ENCODE measurements at places on chromosomes 3 and 15.

DNA sequence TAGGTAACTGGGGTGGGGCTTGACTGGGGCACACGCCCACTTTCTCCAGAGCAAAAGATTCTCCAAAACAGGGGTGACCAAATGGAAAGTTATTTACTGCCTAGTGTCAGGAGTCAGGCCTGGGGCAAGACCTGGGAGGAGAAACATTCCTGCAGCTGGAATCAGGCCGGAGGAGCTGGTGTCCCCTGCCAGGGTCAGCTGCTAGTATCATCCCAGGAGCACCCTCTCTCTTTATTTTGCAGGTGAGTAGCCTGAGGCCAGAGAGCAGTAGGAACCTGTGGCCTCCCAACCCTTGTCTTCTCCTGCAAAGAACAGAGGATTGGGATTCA is 32.9 kb downstream of the DNAJB8 start:
- DNase-seq, result no peak

DNA sequence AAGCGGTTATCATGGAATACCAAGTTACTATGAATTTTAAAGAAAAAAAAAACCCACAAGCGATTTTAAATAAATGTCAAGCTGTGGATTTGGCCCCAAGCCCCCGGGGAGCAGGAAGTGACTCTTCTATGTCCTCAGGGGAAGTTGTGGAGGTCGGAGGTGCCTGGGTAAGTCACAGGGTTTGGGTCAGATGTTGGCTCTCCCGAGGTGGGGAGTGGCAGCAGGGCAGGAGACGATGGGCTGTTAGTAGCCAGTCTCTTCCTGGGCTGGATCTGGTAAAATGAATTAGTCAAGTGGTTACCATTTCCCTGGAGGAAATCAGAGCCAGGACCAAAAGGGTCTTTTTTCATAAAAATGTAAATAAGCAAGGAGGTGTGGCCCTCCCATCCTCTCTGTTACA is 316.7 kb downstream of the TLE3 start:
- DNase-seq, result no peak

GRCh38 chr3:16419640-16420241 is 93.8 kb downstream of the RFTN1 start:
- no peak for DNase-seq

DNA sequence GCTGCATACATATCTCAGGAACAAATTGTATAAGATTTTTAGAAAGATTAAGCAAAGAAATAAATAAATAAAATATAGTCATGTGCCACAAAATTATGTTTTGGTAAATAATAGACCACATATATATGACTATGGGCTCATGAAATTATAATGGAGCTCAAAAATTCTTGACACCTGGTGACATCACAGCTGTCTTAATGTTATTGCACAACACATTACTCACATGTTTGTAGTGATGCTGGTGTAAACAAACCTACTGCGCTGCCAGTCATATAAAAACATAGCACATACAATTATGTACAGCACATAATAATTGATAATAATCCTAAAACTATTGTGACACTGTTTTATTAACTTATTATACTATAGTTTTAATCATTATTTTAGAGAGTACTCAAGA is 1159.1 kb downstream of the SI start:
- no peak for DNase-seq

- no peak for DNase-seq
Observed at GRCh38 chr15:69857686-69858391, 239.9 kb downstream of the TLE3 start.

DNA sequence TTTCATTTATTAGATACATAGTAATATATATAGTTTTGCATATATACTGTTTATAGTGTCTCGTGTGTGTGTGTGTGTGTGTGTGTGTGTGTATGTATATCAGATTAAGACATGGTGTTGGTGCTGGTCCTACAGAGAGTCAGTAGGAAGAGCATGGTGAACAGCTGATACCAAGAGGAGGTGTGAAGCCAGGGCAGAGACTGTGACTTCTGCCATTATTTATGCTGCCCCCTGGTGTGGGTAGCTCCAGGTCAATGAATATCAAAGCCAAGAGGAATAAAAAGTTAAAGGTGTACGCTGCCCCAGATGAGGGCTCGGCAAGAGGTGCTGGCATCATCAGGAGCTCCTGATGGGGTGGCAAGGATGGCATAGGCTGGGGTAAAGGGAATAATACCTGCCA is 299.5 kb upstream of the RASGRP1 start:
- DNase-seq, result no peak

DNA sequence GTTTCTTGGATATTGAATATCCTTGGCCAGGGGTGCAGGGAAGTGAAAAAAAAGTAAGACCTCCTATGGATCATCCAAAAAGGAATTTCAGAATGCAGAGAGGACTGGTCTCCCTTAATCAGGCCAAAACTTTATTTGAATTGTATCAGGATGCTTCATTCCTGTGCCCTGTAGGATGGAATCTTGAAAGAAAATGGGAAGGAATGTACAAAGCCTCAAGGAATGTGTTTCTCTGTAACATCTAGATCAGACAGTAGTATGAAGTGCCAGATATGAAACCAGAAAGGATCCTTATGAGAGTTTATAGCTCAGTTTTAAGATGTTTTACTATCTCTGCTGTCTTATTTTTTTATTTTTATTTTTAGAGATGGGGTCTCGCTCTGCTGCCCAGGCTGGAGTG is 6.5 kb upstream of the GSK3B start:
- DNase-seq, result no peak

- no peak for DNase-seq
Observed at GRCh38 chr3:156148946-156149381, 28.6 kb downstream of the KCNAB1 start.

GRCh38 chr3:162865466-162865865 is 1368.9 kb downstream of the OTOL1 start:
- no peak for DNase-seq

- no peak for DNase-seq
Observed at GRCh38 chr15:100781961-100782530, 97.6 kb upstream of the ALDH1A3 start.

DNA sequence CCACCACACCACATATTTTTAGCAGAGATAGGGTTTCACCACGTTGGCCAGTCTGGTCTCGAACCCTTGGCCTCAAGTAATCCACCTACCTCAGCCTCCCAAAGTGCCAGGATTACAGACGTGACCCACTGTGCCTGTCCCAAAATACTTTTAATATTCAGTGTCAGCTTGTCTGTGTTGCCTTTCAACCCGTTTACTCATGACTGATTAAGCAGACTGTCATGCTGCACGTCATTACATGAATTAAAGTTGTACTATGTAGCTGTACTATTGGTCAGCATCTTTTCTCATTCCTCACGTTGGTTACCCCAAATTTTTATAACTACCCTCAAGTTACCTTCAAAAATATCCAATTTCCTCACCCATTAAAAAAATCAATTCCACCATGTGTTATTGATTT is 48.7 kb upstream of the GADL1 start:
- DNase-seq, result no peak

DNA sequence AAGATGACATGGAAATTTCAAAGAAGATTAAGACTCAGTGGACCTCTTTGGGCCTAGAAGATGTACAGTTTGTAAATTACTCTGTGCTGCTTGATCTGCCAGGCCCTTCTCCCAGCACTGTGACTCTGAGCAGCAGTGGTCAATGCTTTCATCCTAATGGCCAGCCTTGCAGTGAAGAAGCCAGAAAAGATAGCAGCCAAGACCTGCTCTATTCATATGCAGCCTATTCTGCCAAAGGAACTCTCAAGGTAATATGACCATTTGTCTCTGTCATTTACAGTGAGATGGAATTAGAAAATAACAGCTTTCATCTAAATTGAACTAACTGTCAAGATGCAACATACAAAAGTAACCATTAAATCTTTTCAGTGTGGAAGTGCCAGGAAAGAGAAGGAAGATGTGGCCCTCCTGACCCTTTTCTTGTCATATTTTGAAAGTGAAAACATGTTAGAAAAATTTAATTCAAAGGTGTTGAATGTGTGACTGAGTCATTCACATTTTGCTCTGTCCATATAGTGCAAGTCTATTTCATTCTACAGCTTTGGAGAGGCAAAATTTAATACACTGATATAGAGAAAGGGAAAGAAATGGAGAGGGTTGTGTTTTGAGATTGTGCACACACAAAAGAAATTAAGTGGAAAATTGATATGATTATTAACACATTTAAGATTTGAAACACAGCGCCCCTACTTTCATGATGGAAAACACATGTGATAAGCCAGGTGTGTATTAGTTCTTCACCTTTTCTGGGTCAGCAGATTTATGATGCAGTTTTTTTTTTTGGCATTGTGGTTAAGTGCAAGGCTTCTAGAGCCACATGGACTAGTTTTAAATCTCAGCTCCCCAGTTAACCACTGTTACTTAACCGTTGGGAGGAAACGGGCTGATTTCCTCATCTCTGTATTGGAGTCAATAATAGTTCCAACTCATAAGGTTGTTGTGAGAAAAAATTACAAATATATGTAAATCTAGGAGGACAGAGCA is 375.1 kb downstream of the NAALADL2 start:
- DNase-seq, result no peak

GRCh38 chr3:160953686-160954085 is 151.5 kb downstream of the B3GALNT1 start:
- DNase-seq, result no peak

DNA sequence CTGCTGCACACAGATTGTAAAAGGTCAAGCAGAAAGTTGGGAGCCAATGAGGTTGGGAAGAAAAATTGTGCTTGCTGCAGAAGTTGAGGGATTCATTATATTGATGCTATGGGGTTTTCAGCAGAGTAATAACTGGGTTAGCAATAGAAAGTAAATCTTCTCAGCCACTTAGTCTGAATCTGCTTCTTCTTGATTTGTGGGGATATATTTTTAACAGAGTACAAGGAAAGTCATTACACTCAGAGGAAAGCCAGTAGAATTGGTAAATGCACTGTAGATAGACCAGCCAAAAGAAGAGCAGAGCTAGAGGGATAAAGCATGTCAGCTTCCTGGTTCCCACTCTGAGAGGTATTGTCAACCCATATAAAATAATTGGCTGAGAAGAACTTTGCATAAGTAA is 663.6 kb downstream of the NLGN1 start:
- DNase-seq, result no peak

GRCh38 chr3:124788254-124788745 is 58.0 kb downstream of the UMPS start:
- DNase-seq, result no peak

DNA sequence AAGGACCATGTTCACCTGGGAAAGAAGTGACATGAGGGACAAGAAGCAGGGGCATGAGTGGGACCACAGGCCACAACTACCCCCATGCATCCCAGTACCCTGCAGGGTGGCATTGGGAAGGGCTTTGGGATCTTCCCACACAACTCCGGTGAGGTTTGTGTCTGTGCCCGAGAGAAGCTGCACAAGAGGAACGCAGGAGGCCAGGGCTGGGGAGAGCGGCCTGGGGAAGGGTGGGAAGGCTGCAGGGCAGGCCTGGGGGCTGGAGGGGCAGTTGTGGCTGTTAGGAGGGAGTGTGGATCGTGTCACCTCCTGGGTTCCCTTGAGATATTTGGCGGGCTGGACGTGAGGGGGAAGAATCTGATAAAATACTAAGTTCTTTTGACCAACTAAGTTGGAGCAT is 25.3 kb upstream of the MFSD1 start:
- no peak for DNase-seq

- no peak for DNase-seq
Observed at GRCh38 chr3:65196663-65197062, 508.9 kb upstream of the ADAMTS9 start.

DNA sequence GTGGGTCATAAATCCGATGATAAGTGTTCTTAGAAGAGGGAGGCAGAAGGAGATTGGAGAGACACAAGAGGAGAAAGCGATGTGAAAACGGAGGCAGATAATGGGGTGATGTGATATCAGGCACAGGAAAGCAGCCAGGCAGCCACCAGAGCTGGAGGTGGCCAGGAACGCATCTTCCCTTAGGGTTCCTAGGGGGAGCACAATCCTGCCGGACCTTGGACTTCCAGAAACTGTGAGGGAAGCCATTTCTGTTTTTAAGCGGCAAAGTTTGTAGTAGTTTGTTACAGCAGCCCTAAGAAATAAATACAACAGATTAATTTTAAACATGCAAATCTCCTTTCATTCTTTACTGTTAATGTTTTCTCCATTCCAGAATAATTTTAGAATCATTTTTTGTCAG is 259.9 kb upstream of the TMC3 start:
- no peak for DNase-seq

GRCh38 chr15:64843991-64844390 is 2.3 kb downstream of the PLEKHO2 start:
- DNase-seq, result no peak

DNA sequence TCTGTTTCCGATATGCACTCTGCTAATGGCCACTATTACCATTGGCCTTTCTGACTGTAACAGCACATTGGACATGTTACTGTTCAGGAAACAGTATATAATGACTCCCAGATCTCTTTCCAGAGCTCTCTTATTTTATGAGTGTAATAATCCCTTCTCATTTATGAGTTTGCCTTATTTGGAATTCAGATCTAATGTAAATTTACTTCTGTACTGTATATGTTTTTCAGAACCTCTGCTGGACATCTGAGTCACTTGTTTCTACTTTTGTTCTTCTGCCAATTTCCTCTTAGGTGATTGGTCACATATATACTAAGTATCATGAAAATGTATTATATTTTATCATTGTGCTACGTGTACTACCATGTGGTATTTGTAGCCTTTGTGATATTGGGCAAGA is 30.5 kb downstream of the RSRC1 start:
- DNase-seq, result no peak

DNA sequence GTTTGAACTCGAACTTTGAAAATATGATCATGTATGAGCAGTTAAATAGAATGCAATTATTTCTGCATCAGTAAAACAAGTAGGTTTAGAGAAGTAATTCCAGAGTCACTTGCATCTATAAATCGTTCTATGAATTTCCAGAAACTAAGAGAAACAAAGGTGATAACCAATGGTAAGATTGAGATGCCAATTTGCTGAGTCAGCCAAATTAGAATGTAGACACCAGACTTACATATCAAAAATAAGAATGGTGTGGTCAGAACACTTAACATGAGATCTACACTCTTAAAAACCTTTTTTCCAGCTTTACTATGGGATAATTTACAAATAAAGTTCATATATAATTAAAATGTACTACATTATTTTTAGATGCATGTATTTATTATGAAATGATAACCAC is 1435.9 kb downstream of the OTOL1 start:
- DNase-seq, result no peak

GRCh38 chr3:168847291-168847883 is 751.7 kb upstream of the GOLIM4 start:
- DNase-seq, result no peak

DNA sequence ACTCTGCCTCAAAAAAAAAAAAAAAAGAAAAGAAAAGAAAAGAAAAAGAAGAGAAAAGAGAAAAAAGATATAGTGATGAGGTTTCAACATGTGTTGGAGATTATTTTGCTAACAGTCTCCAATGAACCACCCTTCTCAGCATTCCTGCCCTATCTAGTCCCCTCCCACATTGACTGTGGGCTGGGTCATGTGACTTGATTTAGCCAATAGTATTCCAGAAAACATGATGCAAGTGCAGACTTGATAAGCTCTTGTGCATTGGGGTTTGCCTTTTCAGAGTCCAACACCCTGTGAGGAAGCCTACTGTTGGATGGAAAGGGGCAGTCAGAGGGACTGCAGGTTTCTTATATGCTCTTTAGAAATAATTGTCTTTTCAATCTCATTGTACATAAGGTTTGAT is 37.8 kb upstream of the MED12L start:
- no peak for DNase-seq

- no peak for DNase-seq
Observed at GRCh38 chr3:176850498-176850897, 346.8 kb downstream of the TBL1XR1 start.

- no peak for DNase-seq
Observed at GRCh38 chr15:58977887-58978286, 9.6 kb upstream of the RNF111 start.
